ENCODE measurements at places on chromosomes 7 and 10.

DNA sequence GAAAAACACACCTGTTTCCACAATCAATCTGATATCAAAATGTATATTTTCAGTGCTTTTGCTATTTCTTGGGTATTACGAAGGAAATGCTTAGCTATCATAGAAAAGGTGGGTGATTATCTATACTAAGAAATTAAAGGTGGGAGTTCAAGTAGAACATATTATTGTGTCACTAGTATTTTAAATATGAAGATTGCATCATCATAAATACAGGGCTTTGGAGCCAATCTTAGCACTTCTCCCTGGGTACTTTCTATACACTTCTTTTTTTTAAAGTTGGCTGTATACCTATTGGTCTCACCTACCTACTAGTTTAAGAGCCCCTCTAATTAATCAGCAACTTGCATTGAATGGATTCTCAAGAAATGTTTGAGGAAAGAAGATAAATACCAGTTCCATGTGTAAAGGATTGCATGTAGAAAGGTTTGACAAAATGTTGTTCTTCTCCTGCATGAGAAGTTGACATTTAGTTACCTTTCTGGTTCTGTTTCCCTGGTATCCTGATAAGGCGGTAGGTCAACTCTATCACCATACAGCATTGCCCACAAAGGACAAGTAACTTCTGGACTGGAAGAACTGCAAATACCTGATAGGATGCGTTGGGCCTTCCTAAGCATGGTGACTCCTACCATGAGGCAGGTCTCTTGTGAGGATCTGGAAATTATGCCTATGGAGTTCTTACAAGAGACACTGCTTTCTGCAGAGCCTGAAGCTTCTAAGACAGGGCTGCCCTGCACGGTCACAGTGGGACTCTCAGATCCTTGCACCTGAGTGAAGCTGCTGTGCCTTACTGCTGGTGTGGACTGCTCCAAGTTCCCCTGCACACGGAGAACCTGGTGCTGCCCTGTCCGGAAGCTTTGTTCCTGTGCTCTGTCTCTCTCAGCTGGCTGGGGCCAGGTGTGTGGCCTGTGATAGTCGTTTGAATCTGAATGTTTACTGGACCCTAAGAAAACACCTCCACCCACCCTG lies 32.1 kb upstream of the PDSS1 start:
- DNase-seq = no peak

GRCh38 chr10:91629715-91630549 lies 2.9 kb downstream of the PPP1R3C start:
- no peak for DNase-seq

DNA sequence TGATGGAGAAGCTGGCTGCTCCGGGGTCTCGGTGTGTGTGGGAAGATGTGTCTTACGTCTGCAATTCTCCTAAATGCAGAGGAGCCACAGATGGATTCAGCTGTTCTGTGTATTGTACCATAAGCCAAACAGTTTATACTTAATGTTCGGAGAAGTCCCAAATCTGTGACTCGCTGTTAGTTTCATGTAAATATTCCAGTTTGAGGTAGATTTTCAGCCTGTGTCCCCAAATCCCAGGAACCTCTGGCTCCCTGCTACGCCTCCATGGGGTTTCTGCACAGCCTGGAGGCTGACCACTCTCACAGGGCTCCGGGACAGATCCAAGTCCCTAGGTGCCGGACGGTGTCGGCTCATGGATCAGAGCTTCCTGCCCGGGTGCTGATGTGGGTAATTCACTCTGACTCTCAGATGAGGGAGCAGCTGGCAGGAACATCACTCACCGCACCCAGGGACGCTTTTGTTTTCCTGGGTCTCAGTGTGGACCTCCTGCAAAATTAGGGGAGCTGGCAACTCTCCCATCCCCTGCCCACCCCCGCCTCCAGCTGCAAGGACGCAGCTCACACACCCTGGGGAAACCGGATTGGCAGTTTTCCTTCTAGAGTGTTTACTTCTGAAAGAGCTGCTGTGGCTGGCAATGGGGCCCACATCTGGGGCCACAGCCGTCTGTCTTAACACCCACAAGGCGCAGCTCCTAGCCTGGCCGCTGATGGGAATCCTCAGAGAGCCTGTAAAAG lies 421.1 kb upstream of the FOXK1 start:
- DNase-seq = no peak

DNA sequence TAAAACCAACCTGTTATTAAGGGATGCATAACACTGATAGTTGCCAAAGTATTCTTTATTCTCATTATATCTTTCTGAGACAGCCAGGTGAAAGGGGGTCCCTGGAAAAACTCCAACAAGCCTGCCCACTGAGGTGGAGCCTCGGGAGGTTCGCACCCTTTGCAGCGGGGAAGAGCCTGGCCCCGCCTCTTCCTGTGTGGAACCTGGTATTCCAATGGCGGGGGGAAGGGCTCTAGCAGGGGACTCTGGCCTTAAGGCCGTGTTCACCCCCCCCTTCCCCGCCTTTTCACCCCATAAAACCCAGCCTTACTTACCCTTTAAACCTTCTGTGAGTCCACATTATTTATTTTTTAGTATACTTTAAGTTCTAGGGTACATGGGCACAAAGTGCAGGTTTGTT lies 62.4 kb upstream of the PDK4 start:
- DNase-seq = no peak

GRCh38 chr10:101879456-101880231 lies 36.0 kb upstream of the KCNIP2 start:
- no peak for DNase-seq

DNA sequence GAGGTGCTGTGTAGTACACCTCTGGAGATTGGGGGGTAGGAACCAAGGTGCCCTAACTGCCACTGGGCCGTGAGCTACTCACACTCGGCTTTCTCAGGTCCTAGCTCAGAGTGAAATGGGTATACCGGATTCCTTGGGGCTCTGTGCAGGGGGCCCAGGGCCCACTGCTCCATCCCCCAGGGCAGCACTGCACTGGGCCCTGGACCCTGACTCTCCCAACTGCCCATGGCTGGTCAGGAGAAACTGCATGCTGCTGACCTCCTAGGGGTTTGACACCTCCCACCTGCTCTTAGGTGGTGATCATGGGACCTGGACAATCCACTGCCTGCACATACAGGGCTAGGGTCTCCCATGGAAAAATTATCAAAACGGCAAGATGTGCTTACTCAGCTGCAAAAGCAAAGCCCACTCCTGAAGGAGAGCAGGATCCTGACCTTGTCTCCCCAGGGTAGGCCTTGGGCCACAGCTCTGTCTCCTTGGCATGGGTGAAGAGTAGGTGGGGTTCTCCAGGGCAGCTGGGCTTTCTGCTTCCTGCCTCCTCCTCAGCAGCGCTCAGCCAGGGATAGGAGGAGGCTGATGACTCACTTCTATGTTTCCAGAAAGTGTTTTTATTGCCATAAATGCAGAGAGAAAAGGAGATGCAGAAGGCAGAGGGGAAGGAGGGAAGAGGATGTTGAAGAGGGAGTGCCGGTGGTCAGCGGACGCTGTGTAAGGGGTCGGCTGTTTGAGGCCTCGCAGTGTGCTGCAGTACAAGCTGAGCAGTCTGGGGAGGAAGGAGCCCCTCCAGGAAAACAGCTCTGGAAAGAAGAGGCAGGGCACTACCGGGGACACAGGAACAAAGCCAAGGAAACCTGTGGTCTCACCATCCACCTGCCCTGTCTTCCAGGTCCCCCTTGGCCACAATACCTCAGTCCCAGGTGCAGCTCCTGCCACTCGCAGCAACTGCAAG lies 107.8 kb downstream of the ARHGAP22 start:
- DNase-seq = no peak

GRCh38 chr10:86288695-86289576 lies 77.7 kb downstream of the GRID1 start:
- DNase-seq = no peak

GRCh38 chr10:76176166-76176550 lies 744.7 kb downstream of the LRMDA start:
- no peak for DNase-seq

GRCh38 chr10:62175251-62175650 lies 93.4 kb downstream of the RTKN2 start:
- DNase-seq = no peak

DNA sequence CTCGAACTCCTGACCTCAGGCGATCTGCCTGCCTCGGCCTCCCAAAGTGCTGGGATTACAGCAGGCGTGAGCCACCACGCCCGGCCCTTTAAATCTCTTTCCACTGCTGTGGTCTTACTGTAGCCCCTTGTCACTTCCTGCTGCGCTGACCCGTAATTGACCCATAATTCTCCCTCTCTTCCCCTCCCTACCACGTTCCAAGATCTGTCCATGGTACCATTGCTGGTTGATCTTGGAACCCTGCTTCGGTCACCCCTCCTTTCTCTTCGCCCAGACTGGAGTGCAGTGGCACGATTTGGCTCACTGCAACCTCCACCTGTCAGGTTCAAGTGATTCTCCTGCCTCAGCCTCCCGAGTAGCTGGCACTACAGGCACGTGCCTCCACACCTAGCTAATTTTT lies 6.5 kb downstream of the POR start:
- no peak for DNase-seq

GRCh38 chr7:45160417-45160881 lies 2.9 kb downstream of the RAMP3 start:
- DNase-seq = no peak

DNA sequence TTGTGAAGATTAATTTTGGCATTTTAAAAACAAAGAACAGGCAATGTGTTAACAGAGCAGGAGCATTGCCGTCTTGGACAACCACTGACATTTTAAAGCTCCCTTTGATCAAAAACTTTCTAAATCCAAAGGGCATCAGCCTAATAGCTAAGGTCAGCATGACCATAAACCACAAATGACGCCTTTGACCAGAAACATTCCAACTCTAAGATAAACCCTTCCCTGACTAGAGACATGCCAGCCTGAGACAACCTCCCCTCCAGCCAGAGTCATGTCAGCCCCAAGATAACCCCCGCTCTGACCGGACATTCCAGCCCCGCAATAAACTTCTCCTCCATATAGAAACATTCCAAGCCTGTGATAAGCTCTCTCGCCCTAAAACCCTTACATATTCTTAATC lies 949.4 kb upstream of the POT1 start:
- no peak for DNase-seq

All from GM13976 (cell line).